Stimulated activated CD4-positive, alpha-beta T cell treated with anti-CD3 and anti-CD28 coated beads, Interleukin-1b, Interleukin-23, amount 100 ng/mL, for 24 hours (primary cell): ENCODE measurements at places on chromosomes 5 and 9.
A peak's percentile ranks its signal among the peaks of the same experiment; 100 is the strongest.

GRCh38 chr9:95224376-95225019, 93.0 kb downstream of the FANCC start:
- DNase-seq, result no peak

DNA sequence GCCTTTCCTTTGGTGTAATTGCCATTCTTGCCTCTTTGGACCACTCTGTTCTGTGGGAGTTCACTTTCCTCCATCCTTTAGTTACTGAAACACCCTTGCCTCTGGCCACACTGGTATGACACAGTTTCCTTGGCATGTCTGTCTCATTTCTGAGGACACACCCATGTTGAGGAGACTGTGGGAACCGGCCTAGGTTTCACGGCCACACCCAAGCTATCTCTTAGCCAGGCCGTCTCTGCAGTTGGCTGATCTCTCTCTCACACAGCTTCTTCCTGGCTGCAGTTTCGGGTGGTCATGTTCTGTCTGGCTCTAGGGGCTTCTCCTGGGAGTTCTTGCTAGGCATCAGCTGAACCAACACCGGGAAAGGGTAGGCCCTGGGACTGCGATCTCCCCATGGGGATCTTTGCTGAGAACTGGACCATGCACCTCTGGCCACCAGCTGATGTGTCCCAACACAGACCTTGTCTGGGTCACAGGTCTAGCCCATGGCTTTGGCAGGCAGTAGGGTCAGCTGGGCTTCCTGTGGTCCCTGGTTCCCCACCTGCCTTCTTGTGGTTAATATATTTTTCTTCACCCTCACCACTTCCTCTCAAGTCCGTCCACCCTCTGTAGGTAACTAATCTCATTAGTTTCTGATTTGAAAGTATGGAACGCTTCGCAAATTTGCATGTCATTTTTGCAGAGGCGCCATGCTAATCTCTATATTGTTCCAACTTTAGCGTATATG, 24.9 kb downstream of the ARHGEF37 start:
- no peak for DNase-seq

GRCh38 chr5:9411142-9411541, 134.7 kb downstream of the SEMA5A start:
- DNase-seq, result no peak

- DNase-seq, result no peak
Measured at GRCh38 chr9:14051419-14051818, 262.5 kb downstream of the NFIB start.

GRCh38 chr5:71830681-71831539, 111.8 kb downstream of the CARTPT start:
- DNase-seq, result no peak

GRCh38 chr9:96100385-96101300, 201.3 kb downstream of the HSD17B3 start:
- DNase-seq, result peak; percentile 4

DNA sequence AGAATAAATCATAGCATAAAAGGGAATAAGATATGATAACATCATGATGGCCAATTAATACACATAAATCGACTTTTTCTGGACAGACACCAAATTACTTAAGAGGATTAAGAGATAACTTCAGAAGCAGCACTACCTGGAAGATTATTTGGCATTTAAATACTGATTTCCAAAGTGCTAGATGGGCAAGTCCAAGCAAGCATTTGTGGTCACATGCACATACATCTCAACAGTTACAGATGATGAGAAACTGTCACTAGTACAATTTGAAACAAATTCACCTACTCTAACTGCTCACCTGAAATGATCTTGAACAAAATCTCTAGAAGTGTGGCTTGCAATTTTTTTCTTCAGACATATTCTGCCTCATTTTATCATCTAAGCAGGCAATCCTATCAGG, 26.8 kb upstream of the RASGEF1C start:
- no peak for DNase-seq

- no peak for DNase-seq
Measured at GRCh38 chr9:130877300-130877699, 19.3 kb downstream of the QRFP start.

GRCh38 chr5:147216552-147217154, 18.2 kb upstream of the STK32A start:
- DNase-seq, result no peak

DNA sequence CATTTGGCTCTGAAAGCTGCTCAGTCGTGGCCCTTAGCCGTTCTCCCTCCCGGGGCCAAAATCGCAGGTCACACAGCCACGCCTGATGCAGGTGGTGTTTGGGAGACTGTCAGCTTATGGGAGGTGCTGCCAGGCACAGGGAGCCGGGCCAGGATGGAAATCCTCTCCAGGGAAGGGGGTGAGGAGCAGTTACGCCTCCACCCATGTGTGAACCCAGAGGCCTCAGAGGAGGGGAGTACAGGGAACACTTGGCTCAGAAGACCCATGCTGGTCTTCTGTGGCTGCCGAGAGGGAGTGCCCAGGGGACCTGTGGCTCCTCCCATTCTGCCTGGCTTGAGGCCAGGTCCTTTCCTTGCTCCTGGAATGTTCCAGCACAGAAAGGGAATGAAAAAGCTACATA, 3.6 kb upstream of the OLFM1 start:
- DNase-seq, result no peak

- no peak for DNase-seq
Measured at GRCh38 chr5:156178117-156178516, 148.8 kb upstream of the SGCD start.

DNA sequence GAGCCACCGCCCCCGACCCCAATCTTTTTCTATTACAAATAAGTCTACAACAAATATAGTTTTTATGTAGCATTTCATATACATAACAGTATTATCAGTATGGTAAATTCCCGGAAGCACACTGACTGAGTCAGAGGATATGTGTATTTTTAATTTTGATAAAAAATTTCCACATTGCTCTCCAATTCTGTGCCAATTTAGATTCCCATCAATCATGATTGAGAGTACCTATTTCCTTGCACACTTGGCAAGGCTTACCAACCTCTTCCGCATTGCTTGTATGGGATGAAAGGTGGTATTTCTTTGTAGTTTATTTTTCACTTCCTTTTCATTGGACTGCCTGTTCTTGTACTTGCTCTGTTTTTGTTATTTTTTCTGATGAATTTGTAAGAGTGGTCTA, 204.6 kb downstream of the RFX3 start:
- no peak for DNase-seq

DNA sequence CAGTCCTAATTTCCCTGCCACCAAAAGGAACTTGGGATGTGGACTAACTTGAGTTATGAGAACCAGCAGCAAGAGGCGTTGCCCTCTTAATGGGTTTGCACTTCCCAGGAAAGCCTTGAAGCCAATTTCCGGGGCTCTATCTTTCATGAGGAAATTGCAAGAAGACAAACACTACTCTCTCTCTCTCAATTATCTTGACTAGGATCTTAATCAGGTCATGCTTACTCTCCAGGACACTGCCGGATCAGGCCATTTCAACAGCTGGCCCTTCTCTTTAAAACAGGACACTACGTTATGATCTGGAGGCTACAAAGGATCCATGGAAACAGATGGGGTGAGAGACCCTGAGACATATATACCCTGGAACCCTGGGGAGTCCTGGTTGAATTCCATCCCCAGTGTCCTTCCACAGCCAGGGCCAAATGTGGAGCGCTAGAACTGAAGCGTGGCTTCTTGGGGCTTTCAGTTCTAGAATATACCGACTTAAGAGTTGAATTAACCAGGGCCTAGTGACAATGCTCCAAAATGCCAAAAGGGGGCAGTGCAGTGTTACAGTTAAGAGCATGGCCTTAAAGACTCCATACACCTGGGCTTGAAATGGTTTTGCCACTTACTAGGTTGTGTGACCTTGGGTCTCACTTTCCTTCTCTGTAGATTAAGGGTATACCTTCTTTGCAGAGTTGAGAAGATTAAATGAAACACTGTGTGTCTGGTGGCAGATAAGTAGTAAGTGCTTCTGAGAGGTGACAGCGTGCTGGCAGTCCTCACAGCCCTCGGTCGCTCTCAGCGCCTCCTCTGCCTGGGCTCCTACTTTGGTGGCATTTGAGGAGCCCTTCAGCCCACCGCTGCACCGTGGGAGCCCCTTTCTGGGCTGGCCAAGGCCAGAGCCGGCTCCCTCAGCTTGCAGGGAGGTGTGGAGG, 21.1 kb downstream of the FAM219A start:
- peak; percentile 34 for DNase-seq

GRCh38 chr5:126640866-126641265, 40.1 kb downstream of the PHAX start:
- DNase-seq, result no peak

DNA sequence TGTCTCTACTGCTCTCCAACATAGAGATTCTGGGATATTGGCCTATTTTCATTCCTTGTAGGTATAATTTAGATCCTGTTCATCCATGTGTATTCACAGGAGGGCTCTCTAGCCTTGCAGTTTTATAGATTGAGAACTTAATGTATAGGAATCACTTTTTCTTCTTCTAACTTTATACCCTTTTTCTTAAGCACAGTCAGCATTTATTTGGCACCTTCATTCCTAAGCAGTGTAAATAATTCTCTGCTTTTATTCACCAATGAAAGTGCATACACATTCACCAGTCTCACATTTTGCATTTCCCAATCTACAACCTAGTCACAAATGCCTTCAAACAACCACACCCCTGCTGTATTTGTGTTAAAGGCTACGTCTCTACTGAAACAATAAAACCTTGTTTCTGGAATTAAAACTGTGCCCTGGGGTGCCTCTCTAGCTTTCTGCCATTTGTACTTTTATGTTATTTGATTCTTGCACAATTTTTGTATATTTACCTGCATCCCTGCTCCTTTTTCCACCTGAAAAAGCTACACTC, 49.3 kb downstream of the NREP start:
- DNase-seq, result no peak

GRCh38 chr9:11933926-11934325, 759.3 kb upstream of the TYRP1 start:
- DNase-seq, result no peak

GRCh38 chr9:124045076-124045829, 33.7 kb downstream of the LHX2 start:
- no peak for DNase-seq

DNA sequence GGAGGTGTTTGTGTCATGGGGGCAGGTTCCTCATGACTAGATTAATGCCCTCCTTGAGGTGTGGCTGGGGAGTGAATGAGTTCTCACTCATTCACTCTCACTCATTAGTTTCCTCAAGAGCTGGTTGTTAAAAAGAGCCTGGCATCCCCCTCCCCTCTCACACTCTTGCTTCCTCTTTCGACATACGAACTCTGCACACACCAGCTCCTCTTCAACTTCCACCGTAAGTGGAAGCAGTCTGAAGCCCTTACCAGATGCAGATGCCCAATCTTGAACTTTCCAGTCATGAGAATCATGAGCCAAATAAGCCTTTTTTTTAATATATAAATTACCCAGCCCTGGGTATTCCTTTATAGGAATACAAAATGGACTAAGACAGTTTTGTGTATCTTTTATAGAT, 82.5 kb downstream of the SPRY4 start:
- no peak for DNase-seq

- no peak for DNase-seq
Measured at GRCh38 chr9:79246170-79246569, 325.6 kb upstream of the TLE4 start.
